Mesothelial cell of epicardium (in vitro differentiated cells): ENCODE measurements at places on chromosomes 2 and 18. TPM values are rescaled to one million over a fixed set of nuclear protein-coding genes. Genes with fewer than 3 reads are reported as not detected.

GRCh38 chr2:30732876-30733275 lies 74.4 kb downstream of the CAPN13 start:
- H3K36me3 ChIP-seq: no peaks in the 10 kb centered on the region
- H3K27ac ChIP-seq: no peak overlapping the region

- H3K27me3 ChIP-seq: peaks cover 21% of the 10 kb centered on the region
- no peaks in the 10 kb centered on the region for H3K4me1 ChIP-seq
- no peak overlapping the region for H3K27ac ChIP-seq
Observed at GRCh38 chr18:77669331-77669730, 419.7 kb downstream of the GALR1 start.

DNA sequence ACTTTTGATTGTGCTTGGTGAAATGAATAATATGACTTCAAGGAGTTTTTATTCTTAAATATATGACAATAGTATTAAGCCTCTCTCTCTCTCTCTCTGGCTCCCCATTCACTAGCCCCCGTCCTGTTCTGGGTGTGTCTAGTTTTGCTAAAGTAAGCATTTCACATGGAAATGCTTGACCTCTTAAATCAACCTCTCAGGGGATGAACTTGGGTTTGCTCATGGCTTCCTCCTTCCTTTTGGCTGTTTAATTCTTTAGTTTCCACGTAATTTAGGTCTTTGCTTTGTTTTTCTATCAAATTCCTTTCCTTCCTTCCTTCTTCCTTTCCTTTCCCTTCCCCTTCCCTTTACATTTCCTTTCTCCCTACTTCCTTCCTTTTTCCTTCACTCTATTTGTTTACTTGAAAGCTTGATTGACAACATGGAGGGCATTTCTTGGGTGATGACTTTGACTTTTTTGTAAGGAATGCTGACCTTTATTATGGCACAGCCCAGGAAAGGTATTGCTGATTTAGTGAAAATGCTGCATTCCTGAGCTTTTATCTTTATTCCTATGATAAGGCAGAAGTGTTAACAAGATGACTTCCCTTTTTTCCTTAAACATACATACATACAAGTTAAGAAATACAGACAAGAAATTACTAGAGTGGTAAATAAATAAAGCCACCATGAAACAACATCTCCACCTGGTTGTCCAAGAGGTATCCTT lies 3.6 kb downstream of the DPP4 start:
- H3K4me1 ChIP-seq: peaks cover 43% of the 10 kb centered on the region
- H3K4me3 ChIP-seq: no peak overlapping the region
- no peaks in the 10 kb centered on the region for H3K36me3 ChIP-seq
- no peak overlapping the region for H3K27ac ChIP-seq

DNA sequence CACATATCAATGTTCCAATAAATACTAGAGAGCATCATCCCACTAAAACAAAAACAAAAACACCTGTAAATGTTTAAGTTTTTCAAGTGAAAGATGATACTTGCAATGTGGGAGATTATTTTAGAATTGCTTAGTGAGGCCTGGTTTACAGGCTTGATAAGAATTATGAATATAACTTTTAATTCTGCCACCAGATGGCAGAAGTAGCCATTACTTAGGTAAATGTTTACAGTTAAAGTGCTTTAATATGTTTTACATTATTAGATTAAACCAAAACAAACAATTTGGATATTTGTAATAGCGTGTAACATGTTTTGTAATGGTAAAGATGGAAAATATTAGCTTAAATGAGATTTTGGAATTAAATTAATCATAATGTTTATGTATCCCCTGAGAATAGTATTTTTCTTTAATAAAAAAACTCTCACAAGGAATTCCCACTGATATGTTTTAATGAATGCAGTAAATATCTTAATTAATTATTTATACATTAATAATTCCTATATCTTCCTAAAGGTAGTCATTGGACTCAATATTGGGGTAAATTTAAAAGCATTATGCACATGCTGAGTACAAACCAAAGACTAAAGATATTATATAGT lies 522.0 kb downstream of the SPAG16 start:
- H3K4me3 ChIP-seq: no peak overlapping the region
- H3K27ac ChIP-seq: no peak overlapping the region
- no peaks in the 10 kb centered on the region for H3K27me3 ChIP-seq
- no peaks in the 10 kb centered on the region for H3K4me1 ChIP-seq
- no peaks in the 10 kb centered on the region for H3K36me3 ChIP-seq
- no peak for DNase-seq

DNA sequence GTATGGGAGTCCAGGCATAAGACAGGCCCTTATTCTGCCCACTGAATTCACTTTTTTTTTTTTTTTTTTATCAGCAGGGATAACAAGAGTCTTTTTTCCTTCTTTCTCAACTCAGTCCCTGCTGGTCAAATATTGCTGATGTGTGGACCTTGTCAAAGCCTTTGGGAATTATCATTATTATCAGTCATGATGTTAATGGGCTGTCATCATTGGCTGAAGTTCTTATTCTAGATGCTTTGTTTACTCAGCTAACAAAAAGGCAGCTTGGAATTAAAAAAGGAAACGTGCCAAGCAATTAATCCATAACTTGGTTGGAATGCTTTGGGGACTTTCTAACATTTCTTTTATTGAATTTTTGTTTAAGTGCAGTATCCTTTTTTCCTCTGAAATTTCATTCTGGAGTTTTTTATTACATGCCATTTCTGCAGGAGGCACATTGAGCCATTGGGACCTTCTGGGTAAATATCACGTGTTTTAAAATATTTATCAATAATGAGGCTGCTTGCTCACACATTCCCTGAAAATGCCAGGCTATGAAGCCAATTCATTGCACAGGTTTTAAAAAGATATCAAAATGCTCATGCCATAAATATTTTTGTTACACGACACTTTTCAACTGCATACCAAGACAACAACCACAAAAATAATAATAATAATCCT lies 246.3 kb downstream of the TXNL1 start:
- H3K4me1 ChIP-seq: peaks cover 9% of the 10 kb centered on the region
- no peaks in the 10 kb centered on the region for H3K36me3 ChIP-seq
- DNase-seq: no peak
- H3K4me3 ChIP-seq: no peak overlapping the region
- no peaks in the 10 kb centered on the region for H3K27me3 ChIP-seq

- H3K4me1 ChIP-seq: peaks cover 33% of the 10 kb centered on the region
- H3K36me3 ChIP-seq: no peaks in the 10 kb centered on the region
- DNase-seq: no peak
- no peak overlapping the region for H3K4me3 ChIP-seq
- no peaks in the 10 kb centered on the region for H3K27me3 ChIP-seq
Observed at GRCh38 chr18:22427822-22428549, 10.3 kb upstream of the CTAGE1 start.

DNA sequence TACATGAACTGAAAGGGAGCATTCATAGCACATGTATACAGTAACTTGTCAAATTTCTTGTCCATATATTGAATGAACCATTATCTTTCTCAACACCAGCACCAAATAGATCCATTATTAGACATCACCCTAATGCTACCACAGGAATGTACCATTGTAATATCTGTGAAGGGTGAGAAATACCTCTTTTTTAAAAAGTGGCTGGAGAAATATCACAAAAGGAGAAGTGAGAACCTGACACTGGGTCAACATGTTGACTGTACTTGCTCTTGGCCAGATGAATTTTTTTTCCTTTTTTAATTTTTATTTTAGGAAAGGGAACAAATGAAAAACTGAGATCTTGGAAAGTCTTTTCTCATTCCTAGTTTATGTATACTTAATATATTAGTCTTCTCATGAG lies 63.5 kb downstream of the CAVIN2 start:
- DNase-seq: no peak
- H3K4me1 ChIP-seq: peaks cover 5% of the 10 kb centered on the region
- no peaks in the 10 kb centered on the region for H3K36me3 ChIP-seq
- peaks cover 1% of the 10 kb centered on the region for H3K27me3 ChIP-seq

GRCh38 chr18:58303363-58303762 lies 259.3 kb downstream of the NEDD4L start:
- no peaks in the 10 kb centered on the region for H3K27me3 ChIP-seq
- no peak for DNase-seq
- no peak overlapping the region for H3K27ac ChIP-seq
- no peak overlapping the region for H3K4me3 ChIP-seq
- no peaks in the 10 kb centered on the region for H3K4me1 ChIP-seq

GRCh38 chr2:68710336-68710735 lies 24.3 kb upstream of the ARHGAP25 start:
- H3K27me3 ChIP-seq: peaks cover 56% of the 10 kb centered on the region
- H3K36me3 ChIP-seq: no peaks in the 10 kb centered on the region
- H3K4me1 ChIP-seq: no peaks in the 10 kb centered on the region
- DNase-seq: no peak
- no peak overlapping the region for H3K4me3 ChIP-seq

DNA sequence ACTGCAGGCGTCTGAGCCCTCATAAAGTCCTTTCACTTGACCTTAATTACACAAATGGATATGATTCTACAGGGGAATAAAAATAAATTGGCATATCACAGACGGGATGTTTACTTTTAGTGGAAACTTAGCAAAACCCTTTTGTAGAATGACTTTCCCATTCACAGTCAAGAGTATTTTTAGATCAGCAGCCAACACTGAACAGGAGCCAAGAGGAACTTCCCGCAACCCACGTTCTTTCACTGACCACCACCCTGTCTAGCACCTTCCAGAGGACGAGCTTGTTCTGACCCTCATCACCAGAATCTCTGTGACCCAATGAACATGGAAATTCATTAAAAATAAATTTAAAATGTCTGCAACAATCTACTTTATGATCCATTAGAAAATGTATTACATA lies 119.0 kb upstream of the SNTG2 start:
- no peak overlapping the region for H3K4me3 ChIP-seq
- peaks cover 25% of the 10 kb centered on the region for H3K27me3 ChIP-seq
- H3K36me3 ChIP-seq: no peaks in the 10 kb centered on the region
- no peaks in the 10 kb centered on the region for H3K4me1 ChIP-seq
- no peak for DNase-seq

DNA sequence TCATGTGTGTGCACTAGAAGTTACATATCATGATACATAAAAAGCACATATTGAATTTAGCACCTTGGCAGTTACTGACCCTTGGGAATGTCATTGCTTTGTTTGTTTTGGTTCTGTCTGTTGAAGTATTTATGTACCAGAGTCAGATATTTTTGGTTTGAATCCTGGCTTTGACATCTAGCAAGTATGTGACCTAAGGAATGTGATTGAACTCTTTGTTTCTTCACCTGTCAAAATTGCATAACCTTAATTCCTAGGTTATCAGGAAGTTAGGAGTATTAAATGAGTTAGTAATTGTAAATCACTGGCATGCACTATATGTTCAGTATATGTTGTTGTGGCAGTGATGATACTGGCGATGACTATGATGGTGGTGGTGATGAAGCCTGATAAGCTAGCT lies 1003.5 kb upstream of the NRXN1 start:
- no peak overlapping the region for H3K4me3 ChIP-seq
- H3K4me1 ChIP-seq: no peaks in the 10 kb centered on the region
- H3K27me3 ChIP-seq: no peaks in the 10 kb centered on the region
- DNase-seq: no peak
- no peak overlapping the region for H3K27ac ChIP-seq
- no peaks in the 10 kb centered on the region for H3K36me3 ChIP-seq

GRCh38 chr18:10164271-10165071 lies 250.7 kb downstream of the VAPA start:
- H3K4me1 ChIP-seq: peaks cover 11% of the 10 kb centered on the region
- H3K4me3 ChIP-seq: no peak overlapping the region
- no peak for DNase-seq
- H3K27me3 ChIP-seq: no peaks in the 10 kb centered on the region
- H3K27ac ChIP-seq: no peak overlapping the region

DNA sequence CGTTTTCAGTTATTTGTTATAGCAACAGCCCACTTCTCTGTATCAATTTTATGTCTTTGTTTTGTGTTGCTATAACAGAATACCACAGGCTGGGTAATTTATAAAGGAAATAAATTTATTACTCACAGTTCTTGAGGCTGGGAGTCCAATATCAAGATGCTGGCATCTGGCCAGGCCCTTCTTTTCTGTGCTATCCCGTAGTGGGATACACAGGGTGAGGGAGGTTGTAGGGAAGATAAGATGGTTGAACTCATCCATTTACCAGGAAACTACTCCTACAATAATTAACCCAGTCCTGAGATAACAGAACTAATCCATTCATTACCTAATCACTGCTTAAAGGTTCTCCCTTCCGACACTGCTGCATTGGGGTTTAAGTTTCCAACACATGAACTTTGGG lies 220.7 kb downstream of the TPGS2 start:
- DNase-seq: no peak
- no peak overlapping the region for H3K27ac ChIP-seq
- no peaks in the 10 kb centered on the region for H3K27me3 ChIP-seq

DNA sequence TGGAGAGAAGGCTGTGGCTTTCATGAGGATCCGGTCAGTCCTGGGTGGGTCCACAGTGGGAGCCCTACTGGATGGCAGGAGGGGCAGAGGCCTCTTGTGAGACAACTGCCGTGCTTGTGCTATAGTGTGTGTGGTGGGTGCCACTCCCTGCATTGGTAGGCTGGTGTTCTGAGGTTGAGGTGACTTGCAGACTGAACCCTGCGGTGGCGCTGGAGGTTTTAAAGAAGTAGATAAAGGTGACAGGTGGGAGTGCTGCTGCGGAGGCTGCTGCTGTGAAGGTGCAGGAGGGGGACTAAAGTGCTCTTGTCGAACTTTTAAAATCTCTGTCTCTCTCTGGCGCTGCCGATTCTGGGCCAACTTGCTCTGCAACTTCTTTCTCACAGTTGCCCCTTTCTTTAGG lies 29.7 kb downstream of the INO80D start:
- no peaks in the 10 kb centered on the region for H3K27me3 ChIP-seq
- H3K36me3 ChIP-seq: peaks cover 18% of the 10 kb centered on the region
- H3K4me1 ChIP-seq: peaks cover 3% of the 10 kb centered on the region
- no peak overlapping the region for H3K27ac ChIP-seq
- H3K4me3 ChIP-seq: no peak overlapping the region

- H3K36me3 ChIP-seq: no peaks in the 10 kb centered on the region
- H3K27me3 ChIP-seq: peaks cover 13% of the 10 kb centered on the region
- no peak overlapping the region for H3K4me3 ChIP-seq
- no peak overlapping the region for H3K27ac ChIP-seq
Observed at GRCh38 chr18:46320297-46320696, 216.1 kb downstream of the HAUS1 start.

- H3K27ac ChIP-seq: no peak overlapping the region
- no peak overlapping the region for H3K4me3 ChIP-seq
- H3K4me1 ChIP-seq: peaks cover 10% of the 10 kb centered on the region
- no peaks in the 10 kb centered on the region for H3K27me3 ChIP-seq
- peaks cover 17% of the 10 kb centered on the region for H3K36me3 ChIP-seq
- no peak for DNase-seq
Observed at GRCh38 chr2:15222856-15223255, 338.3 kb downstream of the NBAS start.

- no peak for DNase-seq
- peaks cover 9% of the 10 kb centered on the region for H3K36me3 ChIP-seq
- H3K4me1 ChIP-seq: peaks cover 29% of the 10 kb centered on the region
- H3K4me3 ChIP-seq: no peak overlapping the region
- H3K27ac ChIP-seq: peak overlapping the region; percentile 67
- no peaks in the 10 kb centered on the region for H3K27me3 ChIP-seq
Observed at GRCh38 chr2:236055471-236055870, 112.7 kb downstream of the GBX2 start.

- no peaks in the 10 kb centered on the region for H3K36me3 ChIP-seq
- DNase-seq: no peak
- H3K27me3 ChIP-seq: peaks cover 9% of the 10 kb centered on the region
- no peak overlapping the region for H3K27ac ChIP-seq
- peaks cover 8% of the 10 kb centered on the region for H3K4me1 ChIP-seq
- no peak overlapping the region for H3K4me3 ChIP-seq
Observed at GRCh38 chr18:1408376-1408775, 503.7 kb downstream of the ADCYAP1 start.

UPP2 gene
- total RNA-seq: not detected in 3 replicates

KCNJ13 gene
- 0.35 to 0.60 TPM (median 0.41 TPM) in 3 replicates for total RNA-seq

TCF23 gene
- 0.04 TPM in 1 of 3 replicates, not detected in the others for total RNA-seq

CCDC178 gene
- 3.0 to 3.9 TPM (median 3.1 TPM) in 3 replicates for total RNA-seq

FSHR gene
- not detected in 3 replicates for total RNA-seq
